Activated naive CD4-positive, alpha-beta T cell treated with anti-CD3 and anti-CD28 coated beads for 36 hours (primary cell): ENCODE measurements at places on chromosomes 3 and 15. TPM values are rescaled to one million over a fixed set of nuclear protein-coding genes. Genes with fewer than 3 reads are reported as not detected.

The CCDC54 gene
- not detected for total RNA-seq

The NDUFAF3 gene
- total RNA-seq, result 115 TPM

DNA sequence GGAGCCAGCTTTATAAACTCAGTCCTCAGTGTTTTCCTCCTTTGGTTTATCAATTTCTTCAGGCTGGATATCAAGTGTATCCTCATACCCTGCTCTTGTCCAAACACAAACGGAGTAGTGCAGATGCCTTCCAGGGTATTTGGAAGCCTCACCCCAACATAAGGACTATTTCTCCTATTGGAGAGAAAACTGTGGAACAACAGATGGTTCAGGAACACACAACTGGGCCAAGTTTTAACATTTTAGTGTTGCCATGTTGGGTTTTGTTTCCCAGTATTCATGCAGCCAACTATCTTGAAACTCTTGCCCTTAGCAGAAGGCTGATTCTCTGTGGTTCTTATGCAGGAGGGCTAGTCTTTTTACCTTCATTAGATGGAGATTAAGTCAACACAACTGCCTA lies 398.1 kb downstream of the GABRB3 start:
- H3K4me3 ChIP-seq, result no peak overlapping the region
- no peak overlapping the region for H3K27ac ChIP-seq
- H3K4me1 ChIP-seq, result no peaks in the 10 kb centered on the region
- H3K27me3 ChIP-seq, result no peaks in the 10 kb centered on the region
- DNase-seq, result no peak

- peaks cover 2% of the 10 kb centered on the region for H3K4me1 ChIP-seq
- H3K36me3 ChIP-seq, result no peaks in the 10 kb centered on the region
- no peak for DNase-seq
- no peak overlapping the region for H3K27ac ChIP-seq
- no peak overlapping the region for H3K4me3 ChIP-seq
Observed at GRCh38 chr3:32910954-32911353, 40.5 kb upstream of the CCR4 start.

- peak; percentile 28 for DNase-seq
- H3K36me3 ChIP-seq, result no peaks in the 10 kb centered on the region
- peaks cover 16% of the 10 kb centered on the region for H3K4me1 ChIP-seq
Observed at GRCh38 chr3:9301798-9302197, 52.4 kb upstream of the SRGAP3 start.

DNA sequence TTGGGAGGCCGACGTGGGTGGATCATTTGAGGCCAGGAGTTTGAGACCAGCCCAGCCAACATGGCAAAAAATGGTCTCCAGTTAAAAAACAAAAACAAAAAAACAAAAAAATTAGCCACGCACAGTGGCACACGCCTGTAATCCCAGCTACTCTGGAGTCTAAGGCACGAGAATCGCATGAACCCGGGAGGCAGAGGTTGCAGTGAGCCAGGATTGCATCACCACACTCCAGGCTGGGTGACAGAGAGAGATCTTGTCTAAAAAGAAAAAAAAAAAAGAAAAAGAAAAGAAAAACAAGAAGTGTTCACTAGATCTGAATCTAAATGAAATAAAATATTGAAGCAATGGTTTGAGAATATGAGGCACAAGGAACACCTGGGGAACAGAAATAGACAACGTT lies 36.7 kb downstream of the SLC9A9 start:
- no peak overlapping the region for H3K4me3 ChIP-seq
- H3K36me3 ChIP-seq, result no peaks in the 10 kb centered on the region
- peaks cover 16% of the 10 kb centered on the region for H3K4me1 ChIP-seq
- no peaks in the 10 kb centered on the region for H3K27me3 ChIP-seq
- no peak for DNase-seq
- H3K27ac ChIP-seq, result no peak overlapping the region

DNA sequence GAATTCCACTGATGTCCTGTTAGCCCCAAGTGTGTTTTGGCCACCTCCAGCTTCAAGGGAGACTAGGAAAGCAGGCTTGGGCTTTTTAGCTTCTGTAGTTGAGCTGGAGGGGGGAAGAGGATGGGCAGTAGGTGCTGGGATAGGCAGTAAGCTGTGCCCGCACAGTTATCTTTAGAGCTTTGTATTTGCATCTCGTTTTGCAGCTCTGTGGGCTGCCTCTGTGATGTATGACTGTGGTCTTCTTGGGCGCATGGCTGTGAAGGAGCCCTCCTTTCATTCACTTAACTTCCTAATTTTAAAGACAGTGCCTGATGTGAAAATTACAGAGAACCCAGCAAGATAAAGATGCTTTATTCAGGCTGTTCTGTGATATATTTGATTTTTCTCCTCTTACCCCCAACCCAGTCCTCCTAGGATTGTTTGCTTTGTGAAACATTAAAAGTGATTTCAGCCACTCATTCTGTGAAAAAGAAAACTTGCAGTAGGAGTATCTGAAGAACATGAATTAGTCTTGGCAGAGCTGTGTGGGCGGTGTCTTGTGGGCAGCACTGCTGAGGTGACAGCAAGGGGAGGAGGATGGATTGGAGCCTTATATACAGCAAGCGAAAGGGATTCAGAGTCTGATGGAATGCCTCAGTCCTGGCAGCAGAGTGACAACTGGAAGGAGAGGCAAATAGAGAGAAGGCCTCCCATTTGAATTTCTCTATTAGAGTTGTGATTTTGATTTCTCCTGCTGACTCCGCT lies 74.3 kb downstream of the LARS2 start:
- H3K4me1 ChIP-seq, result peaks cover 30% of the 10 kb centered on the region
- no peak overlapping the region for H3K27ac ChIP-seq
- H3K4me3 ChIP-seq, result no peak overlapping the region
- no peaks in the 10 kb centered on the region for H3K27me3 ChIP-seq
- peak; percentile 73 for DNase-seq
- H3K36me3 ChIP-seq, result peaks cover 35% of the 10 kb centered on the region

- H3K4me3 ChIP-seq, result no peak overlapping the region
- no peak overlapping the region for H3K27ac ChIP-seq
- no peaks in the 10 kb centered on the region for H3K36me3 ChIP-seq
Observed at GRCh38 chr3:138119423-138119766, 4.0 kb upstream of the DZIP1L start.

- H3K4me3 ChIP-seq, result peak overlapping the region; percentile 93
- no peaks in the 10 kb centered on the region for H3K27me3 ChIP-seq
- peak; percentile 85 for DNase-seq
- peak overlapping the region; percentile 99 for H3K27ac ChIP-seq
- H3K4me1 ChIP-seq, result peaks cover 64% of the 10 kb centered on the region
- peaks cover 15% of the 10 kb centered on the region for H3K36me3 ChIP-seq
Observed at GRCh38 chr15:44726568-44727484, 9.5 kb upstream of the TRIM69 start.

- H3K36me3 ChIP-seq, result no peaks in the 10 kb centered on the region
- H3K27ac ChIP-seq, result no peak overlapping the region
- no peaks in the 10 kb centered on the region for H3K27me3 ChIP-seq
- no peaks in the 10 kb centered on the region for H3K4me1 ChIP-seq
- DNase-seq, result no peak
- H3K4me3 ChIP-seq, result no peak overlapping the region
Observed at GRCh38 chr15:87522997-87523396, 733.5 kb downstream of the NTRK3 start.

- H3K27me3 ChIP-seq, result no peaks in the 10 kb centered on the region
- peaks cover 3% of the 10 kb centered on the region for H3K4me1 ChIP-seq
- no peaks in the 10 kb centered on the region for H3K36me3 ChIP-seq
Observed at GRCh38 chr3:31692751-31693150, 160.0 kb downstream of the STT3B start.

DNA sequence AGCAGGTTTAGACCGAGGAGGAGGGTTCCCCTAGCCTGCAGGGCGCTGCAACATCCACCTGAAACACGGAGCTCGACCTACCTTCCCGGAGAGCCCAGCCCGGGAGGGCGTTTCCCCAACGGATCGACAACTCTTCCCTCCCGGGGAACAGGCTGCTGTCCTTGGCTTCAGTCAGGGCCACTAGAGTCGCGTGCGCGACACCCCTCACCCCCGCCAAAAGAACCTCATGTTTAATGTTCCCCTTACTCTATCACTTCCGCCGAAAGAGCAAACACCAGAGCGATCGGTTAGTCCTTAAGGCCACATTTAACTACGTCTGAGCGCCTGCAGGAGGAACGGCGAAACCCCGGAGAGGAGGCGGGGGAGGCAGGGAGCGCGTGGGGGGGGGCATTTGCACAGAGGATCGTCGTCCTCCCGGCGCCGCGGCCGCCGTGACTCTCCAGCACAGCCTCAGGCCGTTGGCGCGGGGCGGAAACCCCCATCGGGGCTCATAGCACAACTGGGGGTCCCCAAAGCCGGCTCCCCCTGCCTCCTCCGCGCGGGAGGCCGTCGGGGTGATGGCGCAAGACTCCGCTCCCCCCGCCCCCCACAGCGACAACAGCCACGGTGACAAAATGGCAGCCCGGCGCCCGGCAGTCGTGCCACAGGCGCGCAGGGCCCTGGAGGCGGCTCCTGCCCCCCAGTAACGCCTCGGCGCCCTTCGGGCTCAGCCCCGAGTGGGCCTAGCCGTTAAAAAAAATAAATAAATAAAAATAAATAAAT lies 3.2 kb downstream of the ANP32A start:
- DNase-seq, result peak; percentile 73
- peaks cover 26% of the 10 kb centered on the region for H3K36me3 ChIP-seq
- H3K4me1 ChIP-seq, result peaks cover 45% of the 10 kb centered on the region
- H3K27me3 ChIP-seq, result no peaks in the 10 kb centered on the region
- H3K27ac ChIP-seq, result peak overlapping the region; percentile 98
